ENCODE measurements at places on chromosomes 3 and 15. TPM values are rescaled to one million over a fixed set of nuclear protein-coding genes. Genes with fewer than 3 reads are reported as not detected.

HDAC11 gene
- total RNA-seq: 81.9 TPM

GOLGA6L7 gene
- 13.6 TPM for total RNA-seq

FMN1 gene
- 47.4 TPM for total RNA-seq

GRCh38 chr3:186118692-186119091, 9.8 kb upstream of the ETV5 start:
- no peaks in the 10 kb centered on the region for H3K27me3 ChIP-seq
- DNase-seq: no peak
- no peak overlapping the region for H3K27ac ChIP-seq
- H3K4me1 ChIP-seq: peaks cover 6% of the 10 kb centered on the region

- peak overlapping the region; percentile 42 for H3K27ac ChIP-seq
- peaks cover 45% of the 10 kb centered on the region for H3K4me1 ChIP-seq
- H3K4me3 ChIP-seq: peak overlapping the region; percentile 65
- H3K36me3 ChIP-seq: no peaks in the 10 kb centered on the region
Measured at GRCh38 chr3:129602730-129603560, 3.5 kb downstream of the PLXND1 start.
